HepG2 (cell line): ENCODE measurements at places on chromosomes 11 and 22. TPM values are rescaled to one million over a fixed set of nuclear protein-coding genes. Genes with fewer than 3 reads are reported as not detected.

DNA sequence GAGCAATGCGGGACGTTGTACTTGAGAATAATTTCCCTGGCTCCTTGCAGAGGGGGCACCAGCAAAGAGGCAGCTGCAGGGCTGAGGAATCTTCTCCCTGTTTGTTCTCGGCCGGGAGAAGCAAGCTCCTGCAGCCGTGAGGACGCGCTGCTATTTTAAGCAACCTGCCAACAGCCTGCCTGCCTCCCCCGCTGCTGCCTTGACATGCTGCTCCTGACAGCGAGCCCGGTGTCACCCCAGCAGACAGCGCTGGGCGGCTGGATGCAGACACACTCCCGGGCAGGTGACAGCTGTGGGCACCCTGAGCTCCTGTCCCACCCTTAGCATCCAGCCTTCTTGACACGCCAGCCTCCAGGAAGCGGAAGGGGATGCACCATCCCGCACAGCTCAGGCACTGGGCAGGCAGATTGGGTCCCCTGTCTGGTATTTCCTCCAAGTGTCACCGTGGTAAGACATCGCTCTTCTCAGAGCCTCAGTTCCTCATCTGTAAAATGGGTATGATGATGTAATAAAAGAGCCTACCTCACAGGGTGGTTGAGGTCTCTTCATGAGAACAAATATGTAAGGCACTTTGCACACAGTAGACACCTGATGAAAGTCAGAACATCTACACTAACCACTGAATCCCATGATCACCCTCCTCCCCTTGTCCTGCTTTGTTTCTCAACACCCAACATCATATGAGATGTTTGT, 530.6 kb downstream of the MN1 start:
- H3K4me3 ChIP-seq: no peak overlapping the region
- no peak for DNase-seq
- no peaks in the 10 kb centered on the region for H3K36me3 ChIP-seq

DNA sequence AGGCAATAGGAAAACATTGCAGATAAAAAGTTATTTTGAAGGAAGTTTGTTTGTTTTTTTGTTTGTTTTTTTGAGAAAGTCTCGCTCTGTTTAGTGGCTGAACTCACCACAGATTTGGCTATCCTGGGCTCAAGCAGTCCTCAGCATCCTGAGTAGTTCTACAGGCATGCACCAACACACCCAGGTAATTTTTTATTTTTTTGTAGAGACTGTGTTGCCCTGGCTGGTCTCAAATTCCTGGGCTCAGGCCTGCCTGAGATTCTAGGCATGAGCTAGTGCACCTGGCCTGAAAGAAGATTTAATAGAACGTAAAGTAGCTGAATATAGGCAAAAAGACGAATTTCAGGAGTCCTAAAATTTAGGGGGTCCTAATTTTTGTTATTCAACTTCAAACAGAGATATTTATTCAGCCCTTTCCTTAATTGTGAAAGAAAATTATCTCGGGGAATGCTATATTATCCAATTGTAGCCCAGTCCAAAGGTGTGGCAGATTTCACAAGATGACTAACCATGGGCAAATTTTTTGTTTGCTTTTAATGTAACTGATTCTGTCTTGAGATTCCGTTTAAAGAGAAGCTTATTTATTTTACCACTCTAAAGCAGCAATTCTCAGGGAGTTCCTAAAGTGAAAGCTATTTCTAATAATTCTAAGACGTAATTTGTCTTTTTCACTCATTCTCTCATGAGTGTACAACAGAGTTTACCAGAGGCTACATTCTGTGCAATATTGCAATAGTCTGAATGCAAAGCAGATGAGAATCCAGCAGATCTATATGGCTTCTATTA, 940 bp downstream of the IL18 start:
- no peak overlapping the region for H3K4me3 ChIP-seq
- H3K27ac ChIP-seq: no peak overlapping the region
- no peaks in the 10 kb centered on the region for H3K27me3 ChIP-seq
- peak; percentile 21 for DNase-seq

GRCh38 chr11:28284196-28284595, 176.0 kb downstream of the METTL15 start:
- H3K36me3 ChIP-seq: no peaks in the 10 kb centered on the region; the same call in 1 of the 2 replicates
- H3K4me1 ChIP-seq: no peaks in the 10 kb centered on the region
- no peak for DNase-seq
- H3K27ac ChIP-seq: no peak overlapping the region
- no peak overlapping the region for H3K4me3 ChIP-seq
- no peaks in the 10 kb centered on the region for H3K27me3 ChIP-seq

- H3K36me3 ChIP-seq: no peaks in the 10 kb centered on the region
- no peaks in the 10 kb centered on the region for H3K4me1 ChIP-seq
- DNase-seq: no peak
- H3K4me3 ChIP-seq: no peak overlapping the region
These were observed 528.7 kb downstream of the ETS1 start for GRCh38 chr11:128058580-128059208.

DNA sequence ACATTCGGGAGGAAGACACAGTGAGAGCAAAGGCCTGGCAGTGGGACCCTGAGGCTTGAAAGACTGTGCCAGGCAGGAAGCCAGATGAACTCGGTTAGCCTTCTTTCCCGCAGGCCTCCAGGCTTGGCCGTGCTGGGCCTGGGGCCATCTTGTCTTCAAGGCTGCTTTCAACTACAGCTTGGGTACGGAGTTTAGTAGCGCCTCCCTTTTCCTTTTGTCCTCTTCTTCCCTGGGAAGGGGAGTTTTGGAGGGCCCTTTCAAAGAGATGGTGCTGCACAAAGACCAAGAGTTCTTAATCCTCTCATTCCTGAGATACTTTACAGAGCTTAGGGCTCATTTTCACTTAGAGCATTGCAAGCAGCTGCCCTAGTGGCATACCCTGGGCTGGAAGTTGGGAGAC, 87.5 kb downstream of the TP53I11 start:
- peaks cover 3% of the 10 kb centered on the region; the same call in 1 of the 2 replicates for H3K27me3 ChIP-seq
- H3K4me3 ChIP-seq: no peak overlapping the region
- DNase-seq: no peak
- H3K4me1 ChIP-seq: no peaks in the 10 kb centered on the region

DNA sequence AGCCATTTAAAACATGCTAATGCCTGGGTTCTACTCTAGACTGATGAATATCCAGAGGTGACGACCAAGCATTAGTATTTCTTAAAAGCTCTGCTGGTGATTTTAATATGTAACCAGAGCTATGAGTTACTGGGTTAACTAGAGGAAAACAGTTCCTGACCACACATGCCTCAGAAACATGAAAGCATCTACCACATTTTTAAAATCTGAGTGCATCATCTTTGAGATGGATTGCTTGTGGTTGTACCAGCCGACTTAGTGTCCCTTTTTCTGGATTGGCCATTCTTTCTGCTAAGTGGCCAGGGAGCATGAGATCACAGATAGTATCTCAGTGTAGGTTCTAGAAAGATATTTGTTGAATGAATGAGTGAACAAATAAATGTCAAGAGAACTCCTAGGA, 152.4 kb downstream of the NTM start:
- H3K4me3 ChIP-seq: no peak overlapping the region
- no peak for DNase-seq
- no peaks in the 10 kb centered on the region for H3K4me1 ChIP-seq
- no peaks in the 10 kb centered on the region for H3K27me3 ChIP-seq
- H3K36me3 ChIP-seq: no peaks in the 10 kb centered on the region

GRCh38 chr11:2108675-2109491, 30.3 kb downstream of the IGF2 start:
- H3K4me3 ChIP-seq: no peak overlapping the region
- no peak for DNase-seq
- H3K27me3 ChIP-seq: no peaks in the 10 kb centered on the region
- no peak overlapping the region for H3K27ac ChIP-seq

- H3K4me1 ChIP-seq: peaks cover 13% of the 10 kb centered on the region; the same call in 1 of the 2 replicates
- DNase-seq: no peak
- H3K27me3 ChIP-seq: no peaks in the 10 kb centered on the region
- no peak overlapping the region for H3K27ac ChIP-seq
These were observed 414.8 kb downstream of the BUD13 start for GRCh38 chr11:116357784-116358544.

GRCh38 chr11:34234086-34234740, 123.6 kb downstream of the ABTB2 start:
- no peak overlapping the region for H3K27ac ChIP-seq
- H3K4me1 ChIP-seq: peaks cover 18% of the 10 kb centered on the region
- H3K36me3 ChIP-seq: no peaks in the 10 kb centered on the region
- no peak overlapping the region for H3K4me3 ChIP-seq
- DNase-seq: no peak
- H3K27me3 ChIP-seq: no peaks in the 10 kb centered on the region

DNA sequence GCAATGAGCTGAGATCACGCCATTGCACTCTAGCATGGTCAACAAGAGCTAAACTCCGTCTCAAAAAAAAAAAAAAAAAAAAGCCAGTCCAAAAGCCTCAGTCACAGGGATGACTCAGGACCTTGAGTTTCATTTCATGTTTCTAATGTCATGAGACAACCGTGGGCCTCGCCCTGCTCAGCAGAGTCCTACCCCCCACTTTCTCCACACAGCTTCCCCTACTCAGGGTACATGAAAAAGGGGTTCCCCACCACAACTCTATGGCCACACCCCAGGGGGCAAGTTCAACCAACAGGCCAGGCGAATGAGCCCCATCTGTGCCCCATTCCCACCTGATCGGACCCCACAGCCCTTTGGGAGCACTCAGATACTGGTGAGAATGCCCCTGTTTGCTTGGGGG, 24.3 kb upstream of the ADA2 start:
- H3K4me1 ChIP-seq: no peaks in the 10 kb centered on the region
- H3K4me3 ChIP-seq: no peak overlapping the region
- no peak overlapping the region for H3K27ac ChIP-seq
- H3K27me3 ChIP-seq: no peaks in the 10 kb centered on the region
- H3K36me3 ChIP-seq: no peaks in the 10 kb centered on the region
- DNase-seq: no peak

DNA sequence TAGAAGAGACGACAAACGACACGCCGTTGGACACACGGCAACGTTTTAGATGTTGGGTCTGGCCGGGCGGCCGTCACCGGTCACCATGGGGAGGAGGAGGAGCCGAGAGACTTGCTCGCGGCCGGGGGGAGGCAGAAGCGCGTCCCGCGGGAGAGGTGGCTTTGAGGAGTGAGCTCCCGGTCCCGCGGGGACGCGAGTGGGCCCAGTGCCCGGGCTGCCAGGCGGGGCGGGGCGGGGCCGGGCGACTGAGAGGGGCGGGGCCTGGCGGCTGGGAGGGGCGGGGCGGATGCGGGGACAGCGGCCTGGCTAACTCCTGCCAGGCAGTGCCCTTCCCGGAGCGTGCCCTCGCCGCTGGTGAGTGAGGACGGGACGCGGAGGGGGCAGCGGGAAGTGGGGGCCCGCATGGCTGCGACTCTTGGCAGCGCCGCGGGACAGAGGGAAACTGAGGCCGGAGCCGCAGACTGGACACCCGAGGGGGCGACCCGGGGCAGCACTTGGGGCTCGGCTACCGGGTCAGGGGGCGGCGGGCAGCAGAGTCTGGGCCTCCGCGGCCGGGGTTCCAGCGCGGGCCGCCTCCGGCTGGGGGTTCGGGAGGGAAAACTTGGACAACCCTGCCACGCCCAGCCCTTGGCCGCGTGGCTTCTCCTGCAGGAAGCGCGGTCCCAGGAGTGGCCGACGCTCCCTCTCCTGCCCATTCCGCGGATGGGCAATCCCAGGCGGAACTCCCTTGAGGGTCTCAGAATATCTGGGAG, at the start of gene TSPO:
Gene TSPO, plus strand, starts transcription at position 309 of the 752 bp plus-strand sequence. CDS start 7,680 bp downstream, outside the sequence.
- H3K4me1 ChIP-seq: peaks cover 21% of the 10 kb centered on the region
- no peaks in the 10 kb centered on the region for H3K36me3 ChIP-seq
- no peak within 1 kb of the TSS for H3K27ac ChIP-seq
- peaks cover 6% of the 10 kb centered on the region; the same call in 1 of the 2 replicates for H3K27me3 ChIP-seq
- DNase-seq: no peak

The GNAZ gene
- 22.3 and 22.8 TPM in 2 replicates for total RNA-seq

The C11orf87 gene
- total RNA-seq: not detected in 2 replicates

The SGSM1 gene
- total RNA-seq: not detected in 2 replicates

The ST14 gene
- total RNA-seq: 0.69 and 1.4 TPM in 2 replicates

The FAM227A gene
- 0.53 and 1.5 TPM in 2 replicates for total RNA-seq
